Lower leg skin (tissue), 4 donors: ENCODE measurements at places on chromosomes 12 and 14.

DNA sequence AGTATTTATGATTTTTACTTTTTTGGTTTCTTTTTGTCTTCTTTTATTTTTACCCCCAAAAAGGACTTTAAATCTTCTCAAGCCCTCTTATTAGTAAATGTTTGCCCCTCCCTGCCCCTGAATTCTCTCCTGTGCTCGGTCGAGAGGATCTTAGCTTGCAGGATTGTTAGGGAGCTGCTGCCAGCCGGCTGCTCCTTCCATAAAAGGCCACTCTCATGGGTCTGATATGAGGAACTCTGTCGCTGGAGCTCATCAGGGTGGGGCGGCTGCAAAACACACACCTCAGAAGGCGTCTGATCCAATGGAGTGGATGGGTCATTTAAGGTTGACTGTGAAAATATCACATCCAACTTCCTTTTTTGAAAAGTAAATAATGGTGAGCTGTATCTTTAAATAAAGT, 8.5 kb downstream of the LTBR start:
- no peak for DNase-seq

- no peak for DNase-seq
Measured at GRCh38 chr12:3219233-3219632, 142.1 kb downstream of the TSPAN9 start.

- DNase-seq = no peak
Measured at GRCh38 chr12:46671102-46671501, 154.7 kb downstream of the SLC38A4 start.

DNA sequence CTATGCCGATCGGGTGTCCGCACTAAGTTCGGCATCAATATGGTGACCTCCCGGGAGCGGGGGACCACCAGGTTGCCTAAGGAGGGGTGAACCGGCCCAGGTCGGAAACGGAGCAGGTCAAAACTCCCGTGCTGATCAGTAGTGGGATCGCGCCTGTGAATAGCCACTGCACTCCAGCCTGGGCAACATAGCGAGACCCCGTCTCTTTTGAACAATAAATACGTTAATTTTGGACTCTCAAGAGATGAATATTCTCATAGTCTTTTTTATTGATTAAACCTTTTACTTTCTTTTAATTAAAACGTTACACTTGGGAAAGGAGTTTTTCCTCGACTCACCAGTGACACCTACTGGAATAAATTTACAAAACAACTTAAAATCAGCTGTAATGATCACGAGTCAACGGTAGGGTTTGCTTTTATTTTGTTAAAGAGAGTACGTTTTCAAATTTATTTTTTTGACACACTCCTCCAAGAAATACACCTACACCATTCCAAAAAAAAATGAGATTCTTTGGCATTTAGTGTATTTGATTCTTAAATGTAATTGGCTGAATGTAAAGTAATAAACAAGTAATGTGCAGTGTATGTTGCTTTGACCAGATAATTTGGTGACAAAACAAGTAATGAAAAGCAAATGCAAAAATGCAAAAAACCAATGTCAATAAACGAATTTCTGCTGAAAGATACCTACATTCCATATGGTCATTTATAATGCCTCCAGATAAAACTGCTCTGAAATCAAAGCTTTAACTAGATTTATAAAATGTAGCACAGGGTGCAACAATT, 687 bp upstream of the RPS29 start:
- DNase-seq = no peak

- no peak for DNase-seq
Measured at GRCh38 chr12:100795174-100795799, 711 bp downstream of the ANO4 start.

- peak; percentile 15 for DNase-seq
Measured at GRCh38 chr12:55072083-55072482, 52.3 kb downstream of the NEUROD4 start.

DNA sequence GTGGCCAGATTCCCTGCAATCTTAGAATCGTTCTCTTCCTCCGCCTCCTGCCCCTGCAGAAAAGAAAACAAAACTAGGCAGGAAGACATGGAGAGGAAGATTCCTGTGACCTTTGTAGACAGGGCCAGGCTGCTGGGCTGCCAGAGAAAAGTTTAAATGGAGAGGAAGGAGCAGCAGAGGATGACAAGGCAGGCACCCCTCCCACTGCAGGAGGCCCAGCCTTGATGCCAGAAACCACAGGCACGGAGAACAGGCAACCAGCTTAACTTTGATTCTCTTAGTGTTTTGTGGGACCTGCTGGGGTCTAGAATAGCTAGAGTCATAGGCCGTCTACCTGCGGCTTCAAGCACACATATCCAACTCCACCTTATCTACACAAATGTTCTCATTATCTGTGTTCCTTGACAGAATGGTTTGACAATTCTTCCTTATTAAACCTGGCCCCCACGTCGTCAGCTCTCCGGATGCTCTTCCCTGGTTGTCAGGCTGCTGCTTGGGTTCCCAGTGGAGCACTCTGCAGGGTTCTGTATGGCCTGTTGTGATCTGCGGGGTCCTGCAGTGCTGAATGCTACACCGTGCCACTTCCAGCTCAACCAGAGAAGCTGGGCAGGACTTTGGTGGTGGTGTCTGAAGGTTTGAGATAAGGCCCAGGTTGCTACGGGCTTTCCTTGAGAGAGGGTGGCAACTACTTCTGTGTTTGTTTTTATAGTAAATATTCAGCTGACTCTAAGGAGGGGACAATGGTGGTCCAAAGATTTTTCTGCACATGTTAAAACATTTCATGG, 609.5 kb downstream of the AACS start:
- DNase-seq = no peak
